NCI-H146 (cell line): ENCODE measurements at places on chromosomes 3 and 15.

DNA sequence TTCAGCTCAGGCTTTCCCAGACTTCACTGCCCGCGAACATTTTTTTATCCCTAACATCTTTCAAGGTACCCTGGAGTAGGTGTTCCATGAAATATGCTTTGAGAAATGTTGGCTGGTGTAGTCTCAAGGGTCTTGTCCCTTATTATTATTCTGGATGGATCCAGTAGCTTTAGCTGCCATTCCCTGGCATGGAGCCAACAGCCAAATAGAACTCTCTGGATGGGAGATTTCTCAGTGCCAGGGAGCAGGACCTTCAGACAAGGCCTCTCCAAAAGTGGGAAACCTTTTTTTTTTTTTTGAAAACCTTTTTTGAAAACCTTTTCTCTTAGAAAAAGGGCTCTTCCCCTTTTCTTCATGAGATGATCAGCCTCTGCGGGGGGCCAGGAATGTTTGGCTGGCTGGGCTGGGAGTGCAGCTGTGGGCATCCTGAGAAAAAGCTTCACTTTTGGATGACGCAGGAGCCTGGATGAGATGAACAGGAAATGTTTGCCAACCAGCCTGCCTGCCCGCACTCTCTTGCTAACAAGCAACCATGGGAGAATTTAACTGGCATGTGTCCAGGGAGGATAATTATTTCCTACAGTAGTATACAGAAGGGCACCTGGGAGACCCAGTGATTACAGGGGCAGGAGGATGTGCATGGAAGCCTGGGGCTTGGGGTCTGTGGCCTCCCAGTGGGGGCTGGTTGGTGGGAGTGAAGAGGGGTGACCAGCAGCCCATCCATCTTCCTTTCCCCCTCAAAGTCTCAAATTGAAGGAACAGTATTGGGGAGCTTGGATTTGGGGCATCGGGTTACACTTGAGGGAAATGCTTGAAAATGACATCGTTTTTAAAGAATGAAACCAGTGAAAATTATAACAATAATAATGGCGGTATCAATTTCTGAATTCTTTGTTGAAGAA, 109.1 kb upstream of the LRIG1 start:
- peak; percentile 42 for DNase-seq

GRCh38 chr3:147397155-147397874, 9.0 kb downstream of the ZIC4 start:
- no peak for DNase-seq

DNA sequence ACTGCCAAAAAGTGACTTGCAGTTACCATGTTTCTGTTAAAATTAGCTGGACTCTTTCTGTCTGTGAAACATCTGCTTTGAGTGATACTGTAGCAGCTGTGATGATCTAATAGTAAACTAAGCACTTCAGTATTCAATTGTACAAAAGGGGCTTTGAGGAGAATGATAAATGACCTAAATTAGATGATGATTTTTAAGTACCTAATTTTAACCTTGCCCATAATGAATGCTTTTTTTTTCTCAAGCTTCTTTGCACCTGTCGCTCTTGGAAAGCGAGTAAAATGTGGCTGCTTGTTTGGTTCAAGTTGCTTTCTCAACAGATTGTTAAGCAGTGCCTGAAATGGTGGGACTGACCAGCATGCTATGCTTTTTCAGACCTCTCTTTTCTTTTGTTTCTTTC, 752.3 kb downstream of the EPHA3 start:
- DNase-seq = peak; percentile 93

- DNase-seq = no peak
Measured at GRCh38 chr3:164890061-164890460, 188.2 kb downstream of the SI start.

DNA sequence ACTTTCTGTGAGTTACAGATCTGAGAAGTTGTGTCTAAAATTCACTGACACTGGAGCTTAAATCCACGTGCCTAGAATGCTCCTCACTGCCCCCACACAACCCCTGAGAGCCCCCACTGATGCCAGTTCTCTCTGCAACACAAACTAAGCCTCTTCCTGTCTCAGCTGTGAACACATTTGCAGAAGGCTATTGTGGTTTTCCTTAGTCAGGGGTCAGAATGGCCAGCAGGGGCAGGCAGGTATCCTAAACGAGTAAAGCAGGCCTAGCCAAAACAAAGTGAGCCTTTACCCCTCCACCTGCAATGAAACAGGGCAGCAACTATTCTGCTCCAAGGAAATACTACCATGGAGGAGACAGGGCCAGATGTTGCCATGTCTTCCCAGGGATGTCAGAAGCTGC, 78.6 kb downstream of the FHIT start:
- DNase-seq = peak; percentile 3
